ENCODE measurements at places on chromosomes 3 and 15. TPM values are rescaled to one million over a fixed set of nuclear protein-coding genes. Genes with fewer than 3 reads are reported as not detected.

GRCh38 chr3:160804762-160805161 lies 48.7 kb downstream of the PPM1L start:
- H3K27me3 ChIP-seq: no peaks in the 10 kb centered on the region
- H3K4me1 ChIP-seq: peaks cover 9% of the 10 kb centered on the region
- H3K27ac ChIP-seq: no peak overlapping the region
- no peak overlapping the region for H3K4me3 ChIP-seq
- H3K36me3 ChIP-seq: no peaks in the 10 kb centered on the region

The LRRC49 gene
- total RNA-seq: 1.1 TPM

- H3K27me3 ChIP-seq: no peaks in the 10 kb centered on the region
- no peaks in the 10 kb centered on the region for H3K4me1 ChIP-seq
- DNase-seq: no peak
These were observed 119.1 kb upstream of the SLC25A36 start for GRCh38 chr3:140822401-140823047.

DNA sequence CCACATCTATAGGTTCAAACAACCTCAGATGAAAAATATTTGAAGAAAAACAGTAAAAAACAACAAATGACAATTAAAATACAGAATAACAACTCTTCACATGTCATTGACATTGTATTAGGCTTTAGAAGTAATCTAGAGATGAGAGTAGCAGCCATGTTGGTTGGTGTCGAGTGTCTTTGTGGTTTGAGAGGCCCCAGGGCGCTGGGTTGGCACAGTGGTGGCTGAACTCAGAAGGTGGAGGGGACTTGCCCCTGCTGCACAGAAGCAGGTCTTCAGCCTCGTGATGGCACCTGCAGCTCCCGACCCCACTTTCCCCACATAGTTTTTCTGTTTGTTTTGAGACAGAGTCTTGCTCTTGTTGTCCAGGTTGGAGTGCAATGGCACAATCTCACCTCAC lies 187.2 kb downstream of the OSBPL10 start:
- no peak overlapping the region for H3K27ac ChIP-seq
- H3K4me3 ChIP-seq: no peak overlapping the region

DNA sequence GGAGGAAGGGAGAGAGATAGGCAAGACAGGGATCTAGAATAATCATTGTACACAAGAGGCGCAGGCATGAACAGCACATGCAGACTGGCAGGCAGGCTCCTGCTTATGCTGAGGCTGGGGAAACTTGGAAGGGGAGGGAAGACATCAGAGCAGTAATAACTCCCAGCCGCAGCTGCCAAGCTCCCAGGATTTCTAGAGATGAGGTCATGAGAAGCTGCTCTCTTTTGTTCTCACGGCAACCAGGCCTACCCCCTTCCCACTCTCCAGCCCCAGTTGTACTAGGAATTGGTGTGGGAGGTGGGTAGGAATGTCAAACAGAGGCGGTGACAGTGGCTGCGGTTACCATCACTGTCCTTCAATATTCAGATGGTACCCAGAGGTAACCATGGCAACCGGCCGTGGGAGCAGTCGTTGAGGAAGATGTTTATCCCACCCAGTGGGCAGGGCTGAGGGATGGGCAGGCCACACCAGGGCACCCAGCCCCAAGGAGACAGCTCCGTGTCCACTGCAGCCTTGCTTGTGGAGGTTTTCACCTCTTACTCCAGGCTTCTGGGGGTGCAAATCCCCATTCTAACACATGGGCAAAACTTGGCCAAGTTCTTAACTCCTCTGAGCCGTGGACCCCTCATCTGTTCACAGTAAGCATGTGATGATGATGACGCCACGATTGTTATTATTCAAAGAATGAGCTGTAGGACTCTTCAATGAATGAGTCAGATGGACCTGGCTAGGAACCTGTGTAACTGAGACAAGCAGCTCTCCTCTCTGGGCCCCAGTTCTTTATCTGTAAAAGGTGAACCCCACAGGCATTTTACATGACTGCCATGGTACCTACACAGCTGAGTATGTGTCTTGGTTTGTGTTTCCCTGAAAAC lies 360.8 kb upstream of the PROK2 start:
- H3K4me3 ChIP-seq: no peak overlapping the region
- no peaks in the 10 kb centered on the region for H3K27me3 ChIP-seq
- H3K4me1 ChIP-seq: peaks cover 27% of the 10 kb centered on the region

The ITGA11 gene
- total RNA-seq: 1.0 TPM

GRCh38 chr15:28994142-28994830 lies 108.5 kb downstream of the APBA2 start:
- H3K4me1 ChIP-seq: no peaks in the 10 kb centered on the region
- no peaks in the 10 kb centered on the region for H3K36me3 ChIP-seq
- H3K4me3 ChIP-seq: no peak overlapping the region
- no peak for DNase-seq

The C3orf80 gene
- total RNA-seq: 1.4 TPM

DNA sequence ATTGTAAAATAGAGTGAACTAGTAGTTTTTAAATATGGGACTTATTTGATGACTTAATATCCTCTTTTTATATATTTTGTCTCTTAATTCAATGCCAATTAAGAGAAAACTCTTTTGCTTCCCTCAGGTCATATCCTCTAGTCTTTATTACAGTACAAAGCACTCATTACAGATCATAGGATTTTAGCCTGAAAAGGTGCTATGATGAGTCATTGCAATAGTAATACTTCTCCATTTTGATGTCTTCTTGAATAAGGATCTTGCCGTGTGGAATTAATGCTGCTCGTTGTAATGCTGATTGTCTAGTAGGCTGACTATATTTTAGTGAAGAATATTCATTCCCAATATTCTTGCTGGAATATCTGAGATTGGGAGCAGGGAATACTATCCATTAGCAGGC lies 612.2 kb upstream of the GOLIM4 start:
- no peaks in the 10 kb centered on the region for H3K36me3 ChIP-seq
- no peaks in the 10 kb centered on the region for H3K4me1 ChIP-seq
- no peak for DNase-seq

The SUSD5 gene
- 0.17 TPM for total RNA-seq

DNA sequence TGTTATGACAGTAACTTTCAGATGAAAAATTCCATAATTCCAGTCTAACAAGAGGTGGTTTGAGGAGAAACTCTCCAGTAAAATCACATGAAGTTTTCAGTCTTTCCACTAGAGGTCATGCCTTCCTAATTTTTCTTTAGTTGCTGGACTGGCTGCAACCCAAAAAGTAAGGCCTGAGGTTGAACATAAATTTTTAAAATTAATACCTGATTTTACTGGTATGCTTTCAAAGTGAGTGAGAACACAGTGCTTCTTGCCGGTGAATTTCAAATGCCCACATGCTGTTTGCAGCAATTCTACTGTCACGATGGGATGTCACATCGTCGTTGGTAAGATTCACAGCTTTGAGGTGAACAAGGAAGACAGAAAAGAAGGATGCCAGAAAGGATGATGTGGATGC lies 89.0 kb upstream of the FGF12 start:
- no peaks in the 10 kb centered on the region for H3K36me3 ChIP-seq
- H3K27ac ChIP-seq: no peak overlapping the region
- DNase-seq: no peak
- no peak overlapping the region for H3K4me3 ChIP-seq
- no peaks in the 10 kb centered on the region for H3K27me3 ChIP-seq

DNA sequence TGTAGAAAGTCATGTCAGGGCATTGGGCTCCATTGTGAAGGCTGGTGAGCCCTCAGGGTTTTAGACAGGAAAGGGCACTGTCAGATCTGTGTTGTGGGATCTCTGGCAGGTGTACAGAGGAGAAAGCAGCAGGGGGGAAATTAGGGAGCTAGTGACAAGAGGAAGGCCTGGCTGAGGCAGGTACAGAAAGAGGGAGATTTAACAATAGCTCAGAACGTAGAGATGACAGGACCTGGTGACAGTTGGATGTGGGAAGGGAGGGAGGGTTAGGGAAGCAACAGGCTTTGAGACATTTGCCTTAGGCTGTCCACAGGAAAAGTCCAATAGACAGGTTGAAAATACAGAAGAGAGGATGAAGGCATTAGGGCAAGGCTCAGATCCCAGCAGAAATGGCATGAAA lies 288.1 kb downstream of the EPHB1 start:
- no peaks in the 10 kb centered on the region for H3K27me3 ChIP-seq
- H3K4me1 ChIP-seq: no peaks in the 10 kb centered on the region
- no peak overlapping the region for H3K27ac ChIP-seq
- H3K4me3 ChIP-seq: no peak overlapping the region
- no peak for DNase-seq

DNA sequence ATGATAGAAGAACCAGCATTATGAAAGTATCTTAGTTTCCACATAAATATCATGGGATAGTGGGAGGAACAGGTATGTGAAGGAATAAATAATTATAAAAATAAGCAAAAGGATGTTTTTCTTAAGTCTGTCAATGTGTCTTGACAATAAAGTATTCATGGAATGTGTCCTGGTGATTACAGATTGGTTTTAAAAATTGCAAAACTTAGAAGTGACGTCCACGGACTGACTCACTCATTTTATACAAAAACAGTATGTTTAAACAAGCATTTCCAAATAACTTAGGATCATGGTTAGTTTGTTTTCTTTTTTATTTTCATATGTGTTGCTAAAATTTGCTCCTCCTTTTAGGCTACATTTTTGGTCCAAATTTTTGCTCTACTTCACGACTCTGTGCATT lies 687.0 kb upstream of the NECTIN3 start:
- no peak overlapping the region for H3K4me3 ChIP-seq
- no peak for DNase-seq
- no peaks in the 10 kb centered on the region for H3K36me3 ChIP-seq
- H3K4me1 ChIP-seq: no peaks in the 10 kb centered on the region
- no peak overlapping the region for H3K27ac ChIP-seq

- no peaks in the 10 kb centered on the region for H3K36me3 ChIP-seq
- H3K4me1 ChIP-seq: no peaks in the 10 kb centered on the region
- no peak overlapping the region for H3K4me3 ChIP-seq
These were observed 131.6 kb upstream of the ABHD17C start for GRCh38 chr15:80563372-80563997.

- H3K27ac ChIP-seq: no peak overlapping the region
- DNase-seq: no peak
- peaks cover 9% of the 10 kb centered on the region for H3K36me3 ChIP-seq
- no peaks in the 10 kb centered on the region for H3K4me1 ChIP-seq
These were observed 20.9 kb downstream of the SLC2A2 start for GRCh38 chr3:171005648-171006047.

- H3K4me3 ChIP-seq: peak overlapping the region; percentile 92
- peaks cover 34% of the 10 kb centered on the region for H3K4me1 ChIP-seq
- H3K27ac ChIP-seq: peak overlapping the region; percentile 61
- peak; percentile 44 for DNase-seq
- H3K36me3 ChIP-seq: no peaks in the 10 kb centered on the region
- no peaks in the 10 kb centered on the region for H3K27me3 ChIP-seq
These were observed 2.2 kb downstream of the IGF1R start for GRCh38 chr15:98650417-98651035.

DNA sequence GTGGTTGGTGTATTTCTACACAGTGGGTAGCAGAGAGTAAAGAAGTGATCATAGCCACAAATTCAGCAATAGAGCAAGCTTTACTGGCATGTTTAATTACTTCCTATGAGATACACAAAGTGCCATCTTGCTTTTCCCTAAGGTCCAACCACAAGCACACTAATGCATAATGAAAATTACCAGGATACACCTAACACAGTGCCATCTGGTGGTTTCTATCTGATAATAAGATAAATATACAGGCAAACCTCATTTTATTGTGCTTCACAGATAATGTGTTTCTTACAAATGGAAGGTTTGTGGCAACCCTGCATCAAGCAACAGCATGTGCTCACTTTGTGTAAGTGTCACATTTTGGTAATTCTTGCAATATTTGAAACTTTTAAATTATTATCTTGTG lies 223.0 kb downstream of the NSUN3 start:
- no peak for DNase-seq
- H3K36me3 ChIP-seq: no peaks in the 10 kb centered on the region
- no peaks in the 10 kb centered on the region for H3K27me3 ChIP-seq
- no peak overlapping the region for H3K27ac ChIP-seq

- no peak overlapping the region for H3K27ac ChIP-seq
- H3K27me3 ChIP-seq: no peaks in the 10 kb centered on the region
- no peak overlapping the region for H3K4me3 ChIP-seq
- DNase-seq: no peak
These were observed 15.4 kb upstream of the CX3CR1 start for GRCh38 chr3:39295184-39295775.

The CPNE9 gene
- total RNA-seq: not detected

GRCh38 chr3:31095255-31095654 lies 200.8 kb upstream of the GADL1 start:
- no peak overlapping the region for H3K4me3 ChIP-seq
- no peaks in the 10 kb centered on the region for H3K36me3 ChIP-seq
- H3K27me3 ChIP-seq: no peaks in the 10 kb centered on the region
- no peak for DNase-seq
- H3K4me1 ChIP-seq: no peaks in the 10 kb centered on the region
- H3K27ac ChIP-seq: no peak overlapping the region
